ENCODE measurements at places on chromosomes 3 and 15.

GRCh38 chr3:188062216-188062615 is 91.7 kb upstream of the LPP start:
- no peak for DNase-seq

GRCh38 chr3:44117239-44117638 is 124.4 kb upstream of the TOPAZ1 start:
- DNase-seq: no peak

- DNase-seq: no peak
Observed at GRCh38 chr15:58433597-58434333, 2.0 kb downstream of the LIPC start.

DNA sequence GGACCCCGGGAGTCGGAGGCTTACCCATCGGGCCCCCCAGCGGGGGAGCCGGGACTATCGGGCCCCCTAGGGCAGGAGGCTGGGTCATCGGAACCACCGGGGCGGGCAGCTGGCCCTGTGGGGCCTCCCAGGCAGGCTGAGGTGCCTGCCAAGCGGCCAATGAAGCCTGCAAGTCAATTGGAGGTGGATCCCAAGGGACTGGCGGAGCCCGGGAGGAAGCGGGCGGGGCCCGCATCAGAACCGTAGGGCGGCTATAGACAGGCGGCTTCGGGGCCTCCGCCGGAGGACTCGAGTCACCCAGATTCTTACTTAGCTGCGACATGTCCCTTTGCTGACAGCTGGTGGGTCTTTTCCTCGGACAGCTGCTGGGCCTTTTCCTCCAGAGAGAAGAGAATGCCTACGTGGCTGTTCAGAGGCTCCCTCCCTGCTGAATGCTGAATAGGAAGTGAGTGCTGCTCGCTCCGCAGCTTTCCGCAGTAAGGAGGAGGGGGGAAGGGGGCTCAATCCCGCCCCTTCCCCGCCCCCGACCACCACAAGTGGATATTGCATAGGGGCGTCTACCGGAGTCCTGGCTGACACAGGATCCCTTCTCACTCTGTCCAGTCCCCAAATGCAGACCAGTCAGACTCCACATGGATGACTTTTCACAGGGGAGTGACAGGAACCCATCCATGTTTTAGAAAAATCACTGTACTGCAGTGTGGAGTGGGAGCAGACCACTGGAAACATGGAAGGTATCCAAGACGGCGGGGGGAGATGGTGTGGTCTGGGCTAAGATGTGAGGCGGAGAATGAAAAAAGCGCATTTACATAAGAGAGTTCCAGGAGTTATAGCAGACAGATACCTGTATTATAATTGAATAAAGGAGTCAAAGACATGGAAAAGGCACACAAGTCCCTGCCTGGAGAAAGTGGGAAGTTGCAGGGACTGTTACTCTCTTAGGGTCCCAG is at the start of gene MAGEL2:
MAGEL2 (minus strand) TSS at position 447 of the 950 bp plus-strand sequence; CDS start at position 322, 125 bp downstream.
- no peak for DNase-seq

- no peak for DNase-seq
Observed at GRCh38 chr3:108602249-108602934, 12.9 kb downstream of the DZIP3 start.

DNA sequence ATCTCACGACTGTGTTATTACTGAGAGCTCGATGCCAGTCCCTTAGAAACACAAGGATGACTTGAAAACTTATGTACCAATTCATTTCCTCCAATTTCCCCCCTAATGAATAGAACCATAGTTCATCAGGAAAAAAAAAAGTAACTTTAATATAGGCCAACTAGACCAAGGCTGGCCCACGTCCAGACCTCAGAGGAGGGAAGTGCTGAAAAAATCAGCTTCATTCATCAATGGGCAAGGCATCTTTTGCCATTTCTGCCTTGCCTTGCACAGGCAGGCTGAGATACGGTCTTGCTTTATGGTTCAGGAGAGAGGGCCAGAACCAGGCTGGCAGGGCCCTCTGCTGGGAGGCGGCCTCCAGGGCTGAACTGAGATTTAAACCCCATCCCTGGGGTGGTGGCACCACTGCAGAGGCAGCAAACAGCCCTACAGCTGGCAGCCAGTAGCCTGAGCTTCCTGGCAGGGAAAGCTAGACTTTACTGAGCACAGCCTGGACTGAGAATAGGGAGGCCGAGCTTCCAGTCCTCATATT is 104.1 kb upstream of the TNFAIP8L3 start:
- no peak for DNase-seq

- no peak for DNase-seq
Observed at GRCh38 chr15:40286794-40287193, 3.9 kb upstream of the ANKRD63 start.

DNA sequence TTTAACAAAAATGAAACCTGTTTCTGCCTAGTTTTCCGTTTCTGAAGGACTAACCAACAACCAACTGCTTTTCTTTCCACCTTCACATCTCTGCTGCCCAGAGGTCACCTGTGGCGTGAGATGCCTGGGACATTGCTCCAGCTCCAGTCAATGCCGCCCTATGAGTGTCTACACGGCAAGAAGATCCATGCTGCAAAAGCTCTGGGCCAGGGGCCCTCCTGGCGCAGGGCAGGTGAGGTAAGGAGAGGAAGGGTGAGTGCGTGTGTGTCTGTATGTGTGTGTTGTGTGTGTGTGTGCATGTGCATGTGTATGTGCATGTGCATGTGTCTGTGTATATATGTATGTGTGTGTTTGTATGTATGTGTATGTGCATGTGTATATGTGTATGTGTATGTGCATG is 131.4 kb downstream of the NSMCE3 start:
- DNase-seq: no peak

GRCh38 chr3:155283092-155284056 is 10.1 kb downstream of the STRIT1 start:
- no peak for DNase-seq

DNA sequence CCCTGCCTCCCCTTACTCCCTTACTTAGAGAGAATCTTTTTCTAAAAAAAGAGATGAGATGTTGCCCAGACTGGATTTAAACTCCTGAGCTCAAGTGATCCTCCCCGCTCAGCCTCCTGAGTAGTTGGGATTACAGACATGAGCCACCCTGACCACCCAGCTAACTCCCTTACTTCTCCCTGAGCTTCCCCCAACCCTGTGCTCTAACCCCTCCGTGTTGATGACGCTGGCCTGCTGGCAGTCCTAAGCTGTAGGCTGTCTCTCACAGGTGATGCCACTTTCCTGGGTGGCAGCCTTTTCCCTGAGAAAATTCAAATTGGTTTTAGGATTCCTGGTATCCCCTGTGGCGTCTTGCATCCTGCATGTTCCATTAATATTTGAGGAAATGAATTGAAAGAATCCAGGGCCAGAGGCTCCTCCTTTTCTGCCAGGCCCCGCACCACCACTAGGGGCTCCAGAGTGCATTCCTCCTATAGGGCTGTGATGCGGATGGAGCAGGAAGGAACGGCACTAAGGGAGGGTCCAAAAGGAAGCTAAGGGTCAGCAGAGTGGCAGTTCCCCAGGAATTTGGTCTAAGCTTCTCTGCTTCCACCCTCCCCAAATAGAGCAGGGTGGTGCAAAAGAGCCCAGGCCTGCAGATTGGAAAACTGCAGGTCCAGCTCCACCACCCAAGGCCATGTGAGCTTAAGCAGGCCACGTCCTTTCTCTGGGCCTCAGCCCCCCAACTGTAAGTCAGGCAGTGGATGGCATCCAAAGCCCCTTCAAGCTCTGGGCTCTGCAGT is 101.1 kb downstream of the DAPK2 start:
- DNase-seq: peak; percentile 35

DNA sequence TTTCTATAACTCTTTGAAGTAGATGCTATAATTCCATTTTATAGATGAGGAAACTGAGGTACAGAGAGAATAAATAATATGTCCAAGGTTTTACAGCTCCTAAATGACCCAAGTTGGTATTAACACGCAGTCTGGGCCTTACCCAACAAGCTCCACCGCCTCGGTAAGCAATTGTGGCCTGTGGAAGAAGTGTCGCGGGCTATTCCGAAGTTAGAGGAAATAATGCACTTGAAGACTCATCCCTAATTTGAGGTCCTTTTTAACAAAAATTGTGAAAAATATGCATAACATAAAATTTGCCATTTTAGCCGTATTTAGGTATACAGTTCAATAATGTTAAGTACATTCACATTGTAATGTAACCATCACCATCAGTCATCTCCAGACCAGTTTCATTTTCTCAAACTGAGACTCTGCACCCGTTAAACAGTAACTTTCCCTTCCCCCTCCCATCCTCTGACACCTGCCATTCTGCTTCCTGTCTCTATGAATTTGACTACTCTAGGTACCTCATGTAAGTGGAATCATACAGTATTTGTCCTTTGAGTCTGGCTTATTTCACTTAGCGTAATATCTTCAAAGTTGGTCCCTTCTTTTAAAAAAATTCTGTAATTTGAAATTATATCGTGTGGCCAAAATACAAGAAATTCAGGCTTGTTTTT is 18.2 kb downstream of the IDH3A start:
- DNase-seq: no peak

All from NCI-H2081 (cell line).